IMR-90 (cell line): ENCODE measurements at places on chromosomes 12 and 14.

DNA sequence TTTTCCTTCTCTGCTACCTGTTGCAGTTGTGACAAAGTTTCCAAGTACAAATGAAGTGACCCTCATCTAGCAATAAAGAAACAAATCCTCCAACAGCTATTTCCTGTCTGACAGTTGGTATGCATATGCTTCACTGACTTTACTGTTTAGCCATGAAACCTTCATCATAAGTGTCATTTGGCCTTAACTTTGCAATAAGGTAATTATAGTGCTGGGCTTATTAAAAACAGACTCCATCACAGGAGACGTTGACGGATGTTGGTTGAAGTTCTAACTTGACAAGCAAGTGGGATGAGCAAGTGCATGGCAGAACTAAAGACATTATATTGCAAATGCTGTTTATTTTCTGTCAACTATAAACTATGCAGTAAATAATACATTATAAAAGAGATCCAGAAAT lies 425.2 kb downstream of the RPS29 start:
- DNase-seq: no peak

- DNase-seq: no peak
Observed at GRCh38 chr14:20383636-20384035, 29.7 kb downstream of the TEP1 start.

- no peak for DNase-seq
Observed at GRCh38 chr12:53502983-53503728, 2.1 kb downstream of the TARBP2 start.

DNA sequence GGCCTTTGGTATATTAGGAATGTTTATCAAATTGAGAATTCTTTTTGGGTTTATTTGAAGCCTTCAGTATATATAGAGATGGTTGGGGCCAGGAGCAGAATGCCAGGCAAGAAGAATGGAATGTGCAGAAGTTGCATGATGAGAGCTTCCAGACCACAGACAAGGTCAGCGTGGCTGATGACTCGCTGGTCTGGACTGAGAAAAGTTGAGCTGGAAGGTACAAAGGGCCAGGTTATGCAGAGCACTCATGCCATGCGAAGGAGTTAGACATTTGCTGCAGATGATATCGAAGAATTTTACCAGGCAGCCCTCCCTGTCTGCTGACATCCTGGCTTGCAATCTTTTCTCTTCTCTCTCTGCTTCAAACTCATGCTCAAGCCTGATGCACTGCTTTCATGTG lies 196.2 kb upstream of the ARHGAP5 start:
- DNase-seq: peak; percentile 90

GRCh38 chr12:69150083-69150795 lies 89.1 kb upstream of the CPSF6 start:
- no peak for DNase-seq

DNA sequence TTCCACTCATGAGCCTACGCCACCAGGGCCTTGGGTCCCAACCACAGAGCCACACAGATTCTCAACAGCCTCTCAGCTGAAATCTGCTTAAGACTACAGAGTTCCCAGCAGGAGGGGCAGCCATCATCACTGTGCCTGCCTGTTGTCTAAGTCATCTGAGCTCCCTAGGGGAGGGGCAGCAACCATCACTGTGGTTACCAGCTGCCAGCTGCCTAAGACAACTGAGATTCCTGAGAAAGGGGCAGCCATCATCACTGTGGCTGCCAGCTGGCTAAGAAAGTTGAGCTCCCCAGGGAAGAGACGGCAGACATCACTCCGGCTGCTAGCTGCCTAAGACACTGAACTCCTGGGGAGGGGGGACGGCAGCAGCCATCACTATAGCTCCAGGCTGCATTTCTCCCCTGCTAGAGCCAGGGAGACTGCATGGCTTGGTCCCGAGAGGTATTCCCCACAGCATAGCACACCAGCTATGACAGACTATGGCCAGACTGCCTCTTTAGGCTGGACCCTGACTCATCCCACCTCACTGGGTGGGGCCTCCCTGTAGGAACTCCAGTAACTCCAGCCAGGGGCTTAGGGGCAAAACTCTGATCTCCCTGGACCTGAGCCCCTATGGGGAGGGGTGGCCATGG lies 37.2 kb upstream of the C14orf132 start:
- DNase-seq: peak; percentile 8

DNA sequence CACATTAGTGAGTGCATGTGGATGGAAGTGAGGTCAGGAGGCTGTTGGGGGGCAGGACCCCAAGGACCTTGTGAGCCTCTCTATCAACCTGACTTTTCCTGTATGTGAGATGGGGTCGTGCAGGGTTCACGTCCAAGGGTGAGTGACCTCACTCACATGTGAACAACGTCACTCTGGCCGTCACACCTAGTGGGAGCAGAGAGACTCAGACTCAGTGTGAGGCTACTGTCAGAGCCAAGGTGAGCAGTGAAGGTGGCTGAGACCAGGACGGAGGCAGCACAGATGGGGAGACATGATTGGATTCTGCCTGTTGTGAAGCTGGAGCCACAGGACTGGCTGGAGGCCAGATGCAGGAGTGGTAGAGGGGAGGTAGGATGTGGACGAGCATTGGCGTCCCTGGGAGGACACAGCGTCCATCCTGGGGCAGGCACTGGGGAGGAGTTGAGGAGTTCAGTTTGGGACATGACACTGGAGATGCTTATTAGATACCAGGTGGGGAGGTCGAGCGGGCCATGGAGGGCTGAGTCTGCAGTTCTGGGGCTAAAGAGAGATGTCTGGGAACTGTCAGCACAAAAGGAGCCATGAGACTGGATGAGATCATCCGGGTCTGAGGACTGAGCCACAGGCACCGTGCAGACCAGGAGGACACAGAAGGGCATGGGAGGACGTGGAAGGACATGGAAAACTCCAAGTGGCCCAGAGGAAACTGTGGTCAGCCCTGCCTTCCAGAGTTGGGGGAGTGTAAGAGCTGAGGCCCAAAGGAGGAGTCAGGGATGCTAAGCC lies 92.8 kb downstream of the LGMN start:
- DNase-seq: no peak

GRCh38 chr14:77141214-77142004 lies at the start of gene ZDHHC22:
Gene ZDHHC22, minus strand, starts transcription at chr14:77141791. Its CDS starts 2,053 bp downstream, at chr14:77139738.
- DNase-seq: peak; percentile 18

- no peak for DNase-seq
Observed at GRCh38 chr12:124901003-124901402, 13.4 kb downstream of the UBC start.

- DNase-seq: no peak
Observed at GRCh38 chr12:49537752-49538509, 899 bp upstream of the KCNH3 start.

- DNase-seq: no peak
Observed at GRCh38 chr12:38538319-38538718, 221.7 kb downstream of the ALG10B start.

DNA sequence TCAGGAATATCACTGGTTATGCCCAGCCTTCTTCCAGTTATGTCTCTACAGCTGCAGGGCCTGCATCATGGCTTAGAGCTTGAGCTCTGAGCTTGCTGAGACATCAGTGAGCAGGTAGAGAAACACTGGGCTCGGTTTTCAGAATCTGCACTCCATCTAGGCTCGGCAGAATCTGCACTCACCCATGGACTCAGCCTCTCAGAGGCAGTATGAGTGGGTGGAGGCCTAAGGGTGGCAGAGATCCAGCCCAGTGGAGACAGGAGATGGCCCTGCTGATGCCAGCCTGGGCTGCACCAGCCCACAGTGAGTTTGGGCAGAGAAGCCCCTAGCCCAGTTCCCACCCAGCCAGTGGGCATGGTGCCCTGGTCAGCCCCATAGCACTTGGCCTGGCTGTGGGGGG lies 12.8 kb downstream of the KRT80 start:
- DNase-seq: no peak

DNA sequence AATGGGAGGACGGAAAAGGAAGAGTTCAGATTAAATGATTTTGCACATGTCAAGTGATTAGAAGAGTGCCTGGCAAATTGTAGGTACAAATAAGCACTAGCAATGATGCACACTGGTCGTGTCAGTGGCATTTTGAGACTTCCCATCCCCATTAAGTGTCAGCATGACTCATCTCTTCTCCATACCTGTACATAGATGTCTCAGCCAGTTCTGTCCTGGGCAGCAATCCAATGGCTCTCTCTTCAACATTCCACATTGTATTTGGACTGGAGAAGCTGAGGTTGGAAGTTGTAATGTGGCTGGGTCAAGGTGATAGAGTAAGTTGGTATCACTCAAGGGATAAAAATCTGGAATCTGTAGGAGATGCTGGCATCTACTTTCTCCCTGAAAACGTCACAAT lies 742.7 kb downstream of the VRK1 start:
- DNase-seq: no peak

DNA sequence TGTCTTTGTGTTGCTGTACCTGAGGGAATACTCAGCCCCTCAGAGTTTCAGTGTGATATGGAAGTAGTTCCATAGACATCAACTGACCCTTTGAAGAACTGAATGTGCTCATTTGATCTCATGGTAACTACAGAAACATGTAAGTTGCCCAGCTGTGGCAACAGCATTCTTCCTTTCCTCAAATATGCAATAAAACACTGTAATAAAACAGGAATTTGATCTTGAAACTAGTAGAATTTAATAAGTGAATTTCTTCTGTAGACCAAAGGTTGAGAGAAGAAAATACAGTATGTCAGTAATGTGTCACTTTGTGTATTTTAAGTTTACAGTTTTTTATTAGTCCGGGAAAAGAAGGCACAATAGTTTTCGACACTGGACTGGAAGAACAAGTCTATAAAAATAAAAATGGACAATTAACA lies 31.9 kb downstream of the KCTD10 start:
- peak; percentile 61 for DNase-seq

GRCh38 chr14:44657696-44658388 lies 150.8 kb upstream of the FSCB start:
- peak; percentile 0 for DNase-seq

GRCh38 chr12:6115389-6115788 lies 9.1 kb downstream of the VWF start:
- DNase-seq: peak; percentile 20

DNA sequence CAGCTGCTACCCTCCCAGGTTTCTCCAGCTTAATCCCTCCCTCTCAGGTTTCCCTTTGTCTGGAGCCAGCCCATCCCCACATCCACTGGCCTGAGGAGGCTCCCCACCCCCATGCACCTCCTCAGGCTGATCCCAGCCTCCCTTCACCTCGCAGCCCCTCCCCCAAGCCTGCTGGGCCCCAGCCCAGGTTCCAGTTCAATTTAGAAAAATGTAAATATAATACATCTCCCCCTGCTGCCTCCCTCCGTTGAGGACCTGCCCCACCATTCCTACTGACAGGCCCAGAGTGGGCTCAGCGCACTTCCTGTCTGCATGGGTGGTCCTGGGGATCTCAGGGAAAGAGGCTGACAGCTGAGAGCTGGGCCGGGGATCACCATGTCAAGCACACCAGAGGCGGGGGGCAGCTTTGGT lies 155.8 kb downstream of the NTF3 start:
- DNase-seq: no peak

DNA sequence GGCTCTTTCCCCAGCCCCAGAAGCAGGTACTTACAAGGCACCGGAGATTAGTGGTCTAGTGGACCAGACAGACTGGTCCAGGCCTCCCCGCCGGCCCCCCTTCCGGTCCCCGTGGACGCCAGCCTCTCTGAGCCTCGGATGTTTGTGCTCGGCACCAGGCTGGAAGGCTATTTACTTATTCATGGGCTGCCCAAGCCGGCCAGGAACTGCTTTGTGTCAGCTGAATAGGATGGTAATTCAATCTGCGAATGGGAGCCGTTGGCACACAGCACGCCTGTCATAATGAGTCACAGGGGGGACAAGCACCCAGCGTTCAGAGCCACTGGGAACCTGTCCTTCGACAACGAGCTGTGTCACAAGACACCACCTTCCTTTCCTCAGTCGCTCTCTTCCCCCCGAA lies 82.3 kb downstream of the RIMBP2 start:
- DNase-seq: no peak

DNA sequence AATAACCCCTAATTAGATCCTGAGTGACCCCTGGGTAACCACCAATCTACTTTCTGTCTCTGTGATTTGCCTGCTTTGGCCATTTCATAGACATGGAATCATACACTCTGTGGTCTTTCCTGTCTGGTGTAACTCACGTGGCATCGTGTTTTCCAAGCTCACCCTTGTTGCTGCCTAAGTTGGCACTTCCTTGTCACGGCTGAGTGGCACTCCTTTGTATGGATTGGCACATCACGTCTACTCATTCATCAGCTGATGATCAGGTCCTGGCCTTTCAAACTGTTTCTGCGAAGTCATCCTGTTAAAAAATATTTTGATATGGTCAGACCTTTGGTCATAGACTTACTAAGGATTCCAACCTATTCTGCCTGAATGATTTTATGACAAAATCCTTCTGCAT lies 87.7 kb downstream of the GLT1D1 start:
- no peak for DNase-seq

GRCh38 chr12:28527631-28528249 lies 337.5 kb downstream of the CCDC91 start:
- DNase-seq: no peak

- no peak for DNase-seq
Observed at GRCh38 chr12:51472984-51473383, 48.4 kb downstream of the SLC4A8 start.

GRCh38 chr12:80745851-80746505 lies 29.3 kb downstream of the MYF5 start:
- DNase-seq: no peak

DNA sequence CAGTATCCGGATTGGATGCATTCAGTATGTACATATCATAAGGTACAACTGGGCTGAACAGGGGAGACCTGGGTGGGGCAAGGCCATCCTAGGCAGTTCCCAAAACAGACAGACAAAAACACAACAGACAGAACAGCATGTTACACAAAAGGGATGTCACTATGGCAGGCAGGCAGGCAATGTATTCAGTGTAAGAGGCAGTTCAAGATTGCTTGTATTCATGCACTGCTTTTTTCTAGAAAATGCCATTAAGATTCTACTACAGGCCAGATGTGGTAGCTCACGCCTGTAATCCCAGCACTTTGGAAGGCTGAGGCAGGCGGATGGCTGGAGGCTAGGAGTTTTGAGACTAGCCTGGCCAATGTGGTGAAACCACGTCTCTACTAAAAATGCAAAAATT lies 3.5 kb downstream of the TBPL2 start:
- DNase-seq: no peak

DNA sequence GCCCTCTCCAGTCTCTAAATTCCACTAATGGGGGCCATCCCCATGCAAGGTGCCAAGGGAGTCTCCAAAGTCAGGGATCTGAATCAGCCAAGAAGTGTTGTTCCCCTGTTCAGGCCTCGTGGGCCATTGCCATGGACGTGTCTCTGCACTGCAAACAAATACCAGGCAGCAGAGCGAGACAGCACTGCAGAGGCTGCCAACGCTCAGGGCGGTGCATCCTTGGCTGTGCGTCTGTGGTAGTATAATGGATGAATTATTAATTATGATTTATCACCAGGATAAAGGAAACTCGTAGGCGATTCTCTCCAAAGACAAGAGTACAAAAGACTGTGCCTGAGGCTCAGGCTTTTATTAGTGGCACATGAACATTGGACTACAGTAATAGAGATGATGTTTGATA lies 122.3 kb upstream of the NTF3 start:
- DNase-seq: no peak

- DNase-seq: no peak
Observed at GRCh38 chr12:84785281-84785680, 127.3 kb downstream of the SLC6A15 start.
